ENCODE measurements at places on chromosomes 1 and 21. TPM values are rescaled to one million over a fixed set of nuclear protein-coding genes. Genes with fewer than 3 reads are reported as not detected.

Gene TDRD10
- 0.82 TPM for total RNA-seq

Gene C1orf226
- total RNA-seq: 3.4 TPM

DNA sequence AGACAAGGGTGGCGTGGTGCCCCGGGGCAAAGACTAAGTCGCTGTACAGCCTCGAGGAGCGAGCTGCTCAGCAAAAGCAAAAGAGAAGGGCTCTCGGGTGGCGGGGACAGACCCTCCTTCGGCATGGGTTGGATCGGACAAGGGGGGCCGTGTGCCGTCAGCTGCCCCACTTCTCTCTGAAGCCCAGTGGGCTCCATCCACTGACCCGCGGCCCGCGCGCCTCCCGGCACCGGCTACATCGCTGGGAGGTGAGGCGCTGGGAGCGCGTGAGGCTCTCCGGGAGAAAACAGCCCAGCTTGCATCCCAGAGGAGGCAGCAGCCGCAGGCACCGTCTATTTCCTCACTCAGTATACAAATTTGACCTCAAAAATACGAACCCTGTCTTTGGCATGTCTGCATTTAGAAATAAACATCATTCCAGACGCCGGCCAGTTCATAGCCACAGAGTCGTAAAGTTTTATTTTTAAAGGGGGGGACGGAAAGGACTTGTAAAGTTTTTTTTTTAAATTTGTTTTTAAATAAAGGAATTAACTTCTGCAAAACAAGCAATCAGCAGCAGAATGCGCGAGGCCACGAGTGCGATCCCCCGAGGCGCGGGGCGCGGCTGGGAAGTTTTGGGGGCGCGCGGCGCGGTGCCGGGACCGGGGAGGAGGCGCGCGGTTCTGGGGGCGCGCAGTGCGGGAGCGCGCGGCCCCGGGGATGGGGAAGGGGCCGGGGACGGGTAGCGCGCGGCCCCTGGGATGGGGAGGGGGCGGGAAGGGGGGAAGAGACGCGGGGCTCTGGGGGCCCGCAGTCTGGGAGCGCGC lies 689 bp upstream of the GPR137B start:
- peak; percentile 59 for DNase-seq

- no peak for DNase-seq
Measured at GRCh38 chr21:33661146-33661545, 18.8 kb downstream of the ITSN1 start.

- DNase-seq: no peak
Measured at GRCh38 chr1:17018849-17019248, 7.1 kb upstream of the ATP13A2 start.

DNA sequence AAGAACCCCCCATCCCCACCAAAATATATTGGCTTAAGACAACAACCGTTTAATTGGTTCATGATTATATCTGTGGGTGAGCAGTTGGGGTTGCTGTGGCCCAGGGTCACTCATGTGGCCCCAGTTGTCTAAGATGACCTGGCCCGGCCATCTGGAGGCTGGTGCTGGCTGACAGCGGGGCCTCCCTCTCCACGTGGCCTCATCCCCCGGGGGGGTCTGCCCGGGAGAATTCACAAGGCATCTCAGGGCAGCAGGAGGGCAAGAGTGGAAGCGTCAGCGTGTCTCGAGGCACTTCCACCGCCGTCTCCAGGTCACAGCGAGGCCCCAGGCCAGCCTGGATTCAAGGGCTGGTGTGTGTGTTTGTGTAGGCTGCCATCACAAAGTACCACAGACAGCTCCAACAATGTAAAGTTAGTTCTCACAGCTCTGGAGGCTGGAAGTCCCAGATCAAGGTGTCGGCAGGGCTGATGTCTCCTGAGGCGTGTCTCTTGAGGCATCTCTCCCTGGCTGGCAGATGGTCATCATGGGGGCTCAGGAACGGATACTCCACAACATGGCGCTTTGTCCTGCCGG lies 11.0 kb upstream of the UTS2 start:
- DNase-seq: no peak

Data from cerebellum (tissue), 4 donors.